NCI-H1048 (cell line): ENCODE measurements at places on chromosomes 16 and 17.

- no peak for DNase-seq
Observed at GRCh38 chr16:2009164-2009711, 383 bp downstream of the ZNF598 start.

- DNase-seq = no peak
Observed at GRCh38 chr17:40321961-40322357, 13.0 kb downstream of the RARA start.

GRCh38 chr17:7843257-7843535 lies 9.2 kb downstream of the KDM6B start:
- no peak for DNase-seq

DNA sequence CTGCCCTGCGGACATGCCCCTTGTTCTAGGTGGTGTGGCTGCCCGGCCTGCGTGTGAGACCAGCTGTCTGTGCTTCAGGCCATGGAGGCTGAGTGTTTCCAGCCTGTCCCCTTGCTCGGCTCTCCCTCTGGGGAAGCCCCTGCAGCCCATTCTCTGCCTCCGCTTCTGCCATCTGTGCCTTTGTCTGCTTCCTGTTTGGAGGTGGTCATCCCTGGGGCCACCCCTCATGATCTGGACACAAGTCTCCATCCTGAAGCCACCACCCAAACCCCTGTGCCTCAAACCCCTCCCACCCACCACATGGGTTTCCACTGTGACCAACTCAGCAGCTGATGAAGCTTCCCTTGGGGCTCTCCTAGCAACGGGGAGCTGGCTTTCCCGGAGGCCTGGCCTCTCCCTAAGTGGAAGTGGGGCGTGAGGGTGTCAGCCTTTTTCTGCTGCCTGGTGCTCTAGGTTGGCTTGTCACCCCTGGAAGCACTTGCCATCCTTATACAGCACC lies 184.9 kb downstream of the SEC14L1 start:
- no peak for DNase-seq

DNA sequence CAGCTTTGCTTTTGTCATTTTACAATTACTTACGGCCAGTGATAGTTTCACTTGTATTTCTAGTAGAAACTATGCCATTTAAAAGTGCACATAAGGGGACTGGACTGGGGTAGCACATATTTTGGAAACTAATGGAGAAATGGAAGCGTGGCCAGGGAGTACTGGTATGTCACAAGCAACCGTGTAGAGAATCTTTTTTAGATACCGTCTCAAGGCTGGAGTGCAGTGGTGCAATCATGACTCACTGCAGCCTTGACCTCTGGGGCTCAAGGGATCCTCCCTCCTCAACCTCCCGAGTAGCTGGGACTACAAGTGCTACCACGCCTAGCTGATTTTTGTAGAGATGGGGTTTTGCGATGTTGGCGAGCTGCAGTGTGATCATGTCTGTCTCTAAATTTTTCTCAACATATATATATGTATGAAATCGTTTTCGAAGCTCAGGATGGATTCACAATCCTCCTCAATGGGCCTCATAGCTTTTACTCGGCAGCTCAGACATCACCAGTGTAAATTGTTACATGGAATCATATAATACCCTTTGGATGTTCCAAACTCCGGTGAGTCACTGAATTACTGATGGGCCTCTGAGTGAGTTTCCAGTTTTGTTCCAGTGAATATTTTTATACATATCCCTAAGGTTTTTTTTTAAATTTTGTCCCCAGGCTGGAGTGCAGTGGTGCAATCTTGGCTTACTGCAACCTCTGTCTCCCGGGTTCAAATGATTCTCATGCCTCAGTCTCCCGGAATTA lies 51.7 kb downstream of the ZNF778 start:
- no peak for DNase-seq

DNA sequence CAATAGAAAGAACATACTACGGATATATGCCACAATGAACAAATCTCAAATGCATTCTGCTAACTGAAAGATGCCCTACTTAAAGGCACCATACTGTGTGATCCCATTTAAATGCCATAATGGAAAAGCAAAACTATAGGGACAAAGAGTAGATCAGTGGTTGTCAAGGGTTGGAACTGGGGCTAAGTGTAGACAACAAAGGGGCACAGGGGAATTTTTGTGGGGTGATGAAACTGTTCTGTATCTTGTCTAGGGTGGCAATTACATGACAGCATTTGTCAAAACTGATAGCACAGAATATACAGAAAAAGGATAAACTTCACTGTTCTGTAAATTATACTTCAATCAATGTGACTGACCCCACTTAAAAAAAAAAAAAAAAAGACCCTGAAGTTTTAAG lies 17.7 kb downstream of the GFOD2 start:
- no peak for DNase-seq

- no peak for DNase-seq
Observed at GRCh38 chr16:11078812-11079459, 134.6 kb downstream of the CLEC16A start.

DNA sequence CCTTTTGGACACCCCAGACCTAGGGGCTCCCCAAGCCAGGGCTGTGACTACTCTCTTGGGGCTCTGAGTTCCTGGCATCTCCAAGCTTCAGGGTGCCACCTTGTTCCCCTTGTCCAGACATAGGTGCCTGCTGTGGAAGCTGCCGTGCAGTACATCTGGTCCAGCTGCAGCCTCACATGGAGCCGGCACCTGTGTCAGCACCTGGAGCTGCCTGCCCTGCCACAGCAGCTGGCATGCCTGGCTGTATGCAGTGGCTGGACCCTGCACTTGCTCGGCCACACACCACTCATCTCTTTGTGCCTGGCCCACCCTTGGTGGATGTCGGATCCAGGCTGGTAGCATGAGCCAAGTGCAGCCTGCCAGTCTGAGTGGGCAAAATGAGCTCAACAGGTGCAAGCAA lies 775.8 kb downstream of the CDH11 start:
- no peak for DNase-seq
